ENCODE measurements at places on chromosomes 7 and 10.

GRCh38 chr7:1811850-1812508 is 141.9 kb downstream of the ELFN1 start:
- DNase-seq = no peak

DNA sequence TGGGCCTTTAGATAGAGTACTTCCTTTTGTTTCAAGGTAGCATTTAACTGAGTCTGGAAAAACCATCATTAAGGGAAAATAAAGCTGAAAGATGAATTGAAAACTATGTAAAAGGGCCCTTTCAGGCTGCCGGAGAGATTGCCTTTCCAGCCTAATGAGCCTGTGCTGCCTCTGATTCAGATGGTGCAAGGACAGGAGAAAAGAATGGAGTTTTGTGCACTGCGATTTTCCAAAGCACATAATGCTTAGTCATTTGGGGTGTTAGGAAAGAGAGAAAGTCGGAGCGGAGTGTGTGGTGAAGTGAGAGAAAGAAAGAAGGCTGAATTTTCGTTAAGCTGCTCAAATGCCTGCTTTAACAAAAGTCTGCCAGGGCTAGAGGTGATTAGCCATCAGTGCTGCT is 259.7 kb downstream of the PAXIP1 start:
- no peak for DNase-seq

GRCh38 chr7:111094419-111094818 is 3.5 kb downstream of the LRRN3 start:
- no peak for DNase-seq

- DNase-seq = no peak
Measured at GRCh38 chr7:47128700-47129099, 453.2 kb downstream of the TNS3 start.

- no peak for DNase-seq
Measured at GRCh38 chr7:54728411-54728810, 30.6 kb downstream of the SEC61G start.

DNA sequence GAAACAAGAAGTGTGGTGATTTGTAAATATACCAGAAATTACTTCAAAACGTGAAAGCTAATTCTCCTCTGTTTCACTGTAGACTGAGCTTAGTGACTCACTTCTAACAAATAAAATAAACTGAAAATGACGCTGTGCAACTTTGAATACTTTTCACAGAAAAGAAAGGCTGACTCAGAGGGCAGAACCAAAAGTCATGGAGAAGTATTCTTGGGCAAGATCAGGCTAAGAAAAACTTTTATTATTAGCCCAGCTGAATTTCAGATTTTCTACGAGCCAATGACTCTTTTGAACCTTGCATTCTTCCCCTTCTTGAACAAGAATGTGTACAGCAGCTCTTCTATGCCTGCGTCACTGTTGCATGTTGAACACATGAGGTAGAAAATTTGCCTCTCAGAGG is 527.3 kb upstream of the GHITM start:
- DNase-seq = no peak

DNA sequence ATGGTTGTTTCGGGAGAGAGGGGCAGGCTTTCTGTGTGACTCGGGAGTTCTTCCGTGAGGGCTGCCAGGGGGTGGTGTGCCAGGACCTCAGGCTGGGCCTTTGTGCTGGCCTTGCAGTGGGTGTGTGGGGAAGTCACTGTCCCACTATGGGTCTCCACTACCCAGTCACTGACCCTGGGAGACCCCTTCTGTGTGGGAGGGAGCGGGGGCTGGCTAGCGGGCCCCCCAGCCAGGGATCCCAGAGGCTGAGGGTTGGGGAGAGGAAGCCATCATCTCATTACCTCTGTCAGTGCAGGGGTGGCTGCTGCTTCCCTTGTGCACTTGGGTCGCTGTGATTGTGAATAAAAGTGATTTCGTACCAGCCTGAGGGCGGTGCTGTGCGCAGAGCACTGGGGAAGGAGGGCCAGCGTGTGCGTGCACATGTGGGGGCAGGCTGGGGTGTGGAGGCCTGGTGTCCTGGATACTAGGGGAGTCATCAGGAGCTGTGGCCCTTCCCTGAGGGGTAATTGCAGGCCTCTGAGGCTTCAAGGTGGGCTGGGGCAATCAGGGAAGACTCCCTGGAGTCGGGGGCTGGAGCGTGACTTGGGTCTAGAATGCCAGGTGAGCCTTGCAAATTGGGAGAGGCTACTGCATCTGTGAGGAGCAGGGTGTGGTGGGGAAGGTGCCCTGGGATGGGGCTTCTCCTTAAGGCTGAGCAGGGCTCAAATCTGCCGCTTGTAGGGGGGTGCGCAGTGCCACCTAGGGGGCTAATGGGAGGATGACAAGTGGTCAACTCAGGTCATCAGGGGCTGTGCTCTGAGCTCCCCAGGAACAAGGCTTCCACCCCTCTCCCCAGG is 98.9 kb downstream of the NEURL1 start:
- DNase-seq = peak; percentile 11

GRCh38 chr10:26310361-26310760 is 93.8 kb downstream of the GAD2 start:
- DNase-seq = no peak

GRCh38 chr10:73941300-73941699 is 30.4 kb downstream of the PLAU start:
- DNase-seq = no peak

DNA sequence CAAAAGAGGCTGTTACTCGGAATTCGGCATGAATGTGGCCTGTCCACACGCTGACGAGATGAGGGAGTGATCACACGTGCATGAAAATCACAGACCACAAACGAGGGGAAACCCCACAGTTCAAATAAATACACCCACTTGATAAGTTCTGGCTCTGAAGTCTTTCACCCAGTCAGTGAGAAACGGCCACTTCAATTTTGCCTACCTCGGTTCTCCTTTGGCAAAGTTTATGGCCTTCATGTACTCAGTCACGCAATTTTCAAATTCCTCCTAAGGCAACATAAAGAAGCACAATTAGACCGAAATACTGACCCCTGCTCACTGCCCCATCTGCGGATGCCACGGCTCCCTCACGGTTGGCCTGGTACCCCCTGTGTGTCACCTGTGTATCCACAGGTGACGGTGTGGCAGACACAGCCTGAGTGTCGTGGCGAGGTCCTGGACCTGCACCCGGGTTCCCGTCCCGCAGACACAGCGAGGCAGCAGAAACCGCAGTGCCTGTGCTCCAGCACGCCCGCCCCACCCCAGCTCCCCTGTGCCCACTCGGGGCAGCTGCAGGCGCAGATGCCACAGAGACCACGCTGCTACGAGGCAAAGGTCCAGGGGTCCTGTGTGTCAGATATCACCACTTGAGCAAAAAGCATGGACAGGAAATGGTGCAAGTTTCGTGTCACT is 1.4 kb downstream of the CFAP46 start:
- no peak for DNase-seq

GRCh38 chr10:120614680-120615079 is 157.7 kb downstream of the PLPP4 start:
- DNase-seq = no peak

GRCh38 chr10:131424836-131425491 is 113.4 kb upstream of the TCERG1L start:
- no peak for DNase-seq
